Right atrium auricular region (tissue), 2 donors: ENCODE measurements at places on chromosomes 5 and 9.

DNA sequence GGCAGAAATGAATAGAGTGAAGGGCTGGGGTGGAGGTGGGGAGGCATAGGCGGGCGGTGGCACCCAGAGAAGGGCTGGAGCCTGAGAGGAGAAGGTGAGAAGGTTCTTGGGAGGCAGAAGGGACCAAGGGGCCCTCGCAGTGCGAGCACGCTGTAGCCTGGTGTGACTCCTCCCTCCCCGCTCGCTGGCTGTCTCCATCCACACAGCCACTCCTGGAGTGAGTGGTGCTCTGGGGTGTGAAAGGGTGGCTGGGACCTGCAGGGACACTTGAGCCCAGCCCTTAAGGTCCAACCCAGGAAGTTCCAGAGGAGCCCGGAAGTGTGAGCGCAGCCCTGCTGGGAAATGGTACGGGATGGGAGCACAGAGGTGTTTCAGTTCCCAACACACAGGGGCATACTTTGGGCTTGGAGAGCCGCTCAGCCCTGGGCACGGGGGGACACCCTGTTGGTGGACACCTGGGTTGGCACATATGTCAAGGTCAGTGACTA is 9.3 kb upstream of the SCGB3A1 start:
- no peak for DNase-seq

DNA sequence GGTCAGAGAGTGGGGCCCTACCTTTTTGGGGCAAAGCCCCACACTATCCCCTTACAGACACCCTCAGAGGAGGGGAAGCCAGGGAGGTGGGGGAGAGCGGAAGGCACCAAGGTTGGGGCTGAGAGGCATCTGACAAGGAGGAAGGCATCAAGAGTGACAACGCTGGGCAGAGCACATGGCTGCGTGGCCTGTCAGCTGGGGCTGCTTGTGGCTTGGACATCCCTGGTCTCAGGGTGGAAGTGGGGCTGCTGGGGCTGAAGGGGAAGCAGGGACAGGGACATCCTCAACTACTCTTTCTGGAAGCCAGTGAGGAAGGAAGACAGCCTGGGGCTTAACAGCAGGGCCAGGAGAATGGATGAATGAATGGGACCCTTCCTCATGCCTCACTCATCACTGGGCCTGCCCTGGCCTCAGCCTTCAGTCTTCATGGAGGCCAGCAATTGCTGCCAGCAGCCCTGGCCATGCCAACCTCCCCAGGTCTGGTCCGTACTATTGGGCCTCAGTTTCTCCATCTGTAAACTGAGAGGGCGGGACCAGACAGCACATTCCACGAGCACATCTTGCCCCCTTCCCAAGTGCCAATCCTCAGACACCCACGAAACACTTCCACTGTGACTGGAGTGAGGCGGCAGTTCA is 993 bp upstream of the RALGDS start:
- DNase-seq, result no peak

DNA sequence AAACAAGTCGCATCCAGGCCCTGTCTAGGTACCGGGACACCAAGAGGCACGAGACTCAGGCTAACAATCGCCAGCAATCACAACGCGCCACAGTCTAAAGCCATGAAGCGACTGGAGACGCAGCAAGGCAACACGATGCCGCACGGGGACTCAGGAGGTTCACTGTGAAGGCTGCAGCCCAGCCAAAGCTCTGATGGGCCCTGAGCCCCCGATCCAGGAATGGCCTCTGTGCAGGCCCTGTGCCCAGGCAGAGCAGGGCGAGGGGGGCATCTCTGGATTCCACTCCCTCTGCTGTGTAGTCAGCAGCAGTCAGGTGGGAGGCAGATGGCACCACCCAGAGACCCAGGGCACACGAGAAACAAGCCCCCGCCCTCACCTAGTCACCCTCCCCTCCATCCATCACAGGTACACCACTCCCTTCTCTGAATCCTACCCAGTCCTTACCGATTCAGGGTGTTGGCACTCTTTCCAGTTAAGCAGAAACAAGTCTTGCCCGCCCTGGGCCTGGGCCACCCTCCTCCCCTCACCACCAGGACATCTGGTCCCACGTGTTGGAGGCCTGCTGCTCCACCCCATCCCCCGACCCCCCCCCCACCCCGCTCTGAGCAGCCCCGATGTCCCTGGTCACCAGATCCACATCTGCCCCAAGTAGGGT is 1.1 kb downstream of the RALGDS start:
- DNase-seq, result no peak

- no peak for DNase-seq
Measured at GRCh38 chr9:111730937-111731567, 63.7 kb downstream of the SHOC1 start.

- DNase-seq, result peak; percentile 84
Measured at GRCh38 chr5:142280066-142281007, 44.5 kb downstream of the SPRY4 start.

DNA sequence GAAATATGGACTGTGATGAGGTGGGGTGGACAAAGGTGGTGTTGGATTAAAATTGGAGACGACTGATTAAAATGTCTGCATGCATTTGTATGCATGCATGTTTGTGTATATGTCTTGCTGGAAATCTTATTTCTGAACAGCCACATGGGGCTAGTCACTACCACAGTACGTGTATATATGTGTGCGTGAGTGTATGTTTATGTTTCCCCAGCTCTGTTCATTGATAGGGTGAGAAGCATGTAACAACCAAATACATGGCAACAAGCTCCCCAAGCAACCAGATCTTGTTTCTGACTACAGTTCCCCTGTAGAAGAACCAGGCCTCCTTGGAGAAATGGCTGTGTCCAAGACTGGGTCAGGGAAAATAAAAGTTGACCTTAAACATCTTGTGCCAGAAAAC is 139.7 kb downstream of the GNA14 start:
- DNase-seq, result no peak

GRCh38 chr9:95845751-95846150 is 29.7 kb upstream of the ERCC6L2 start:
- no peak for DNase-seq

- no peak for DNase-seq
Measured at GRCh38 chr9:71072587-71072986, 48.8 kb downstream of the TRPM3 start.

DNA sequence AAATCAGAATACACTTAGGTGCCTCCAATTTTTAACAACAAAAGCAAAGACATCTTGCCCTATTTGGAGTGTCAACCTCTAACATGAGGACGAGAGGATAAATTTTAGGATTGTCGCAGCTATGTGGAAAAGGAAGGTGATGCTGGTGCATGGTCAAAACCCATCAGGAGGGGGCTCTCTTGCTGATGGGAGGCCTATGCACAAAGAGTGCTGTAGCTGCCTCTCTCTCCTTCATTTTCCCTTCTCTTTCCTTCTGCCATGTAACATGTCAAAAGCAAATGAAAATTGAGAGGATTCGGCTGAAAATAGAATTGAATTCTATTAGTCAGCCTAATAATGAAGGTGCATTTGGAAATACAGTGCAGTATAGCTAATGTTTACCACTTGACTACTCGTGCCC is 578.7 kb upstream of the ZNF462 start:
- no peak for DNase-seq

DNA sequence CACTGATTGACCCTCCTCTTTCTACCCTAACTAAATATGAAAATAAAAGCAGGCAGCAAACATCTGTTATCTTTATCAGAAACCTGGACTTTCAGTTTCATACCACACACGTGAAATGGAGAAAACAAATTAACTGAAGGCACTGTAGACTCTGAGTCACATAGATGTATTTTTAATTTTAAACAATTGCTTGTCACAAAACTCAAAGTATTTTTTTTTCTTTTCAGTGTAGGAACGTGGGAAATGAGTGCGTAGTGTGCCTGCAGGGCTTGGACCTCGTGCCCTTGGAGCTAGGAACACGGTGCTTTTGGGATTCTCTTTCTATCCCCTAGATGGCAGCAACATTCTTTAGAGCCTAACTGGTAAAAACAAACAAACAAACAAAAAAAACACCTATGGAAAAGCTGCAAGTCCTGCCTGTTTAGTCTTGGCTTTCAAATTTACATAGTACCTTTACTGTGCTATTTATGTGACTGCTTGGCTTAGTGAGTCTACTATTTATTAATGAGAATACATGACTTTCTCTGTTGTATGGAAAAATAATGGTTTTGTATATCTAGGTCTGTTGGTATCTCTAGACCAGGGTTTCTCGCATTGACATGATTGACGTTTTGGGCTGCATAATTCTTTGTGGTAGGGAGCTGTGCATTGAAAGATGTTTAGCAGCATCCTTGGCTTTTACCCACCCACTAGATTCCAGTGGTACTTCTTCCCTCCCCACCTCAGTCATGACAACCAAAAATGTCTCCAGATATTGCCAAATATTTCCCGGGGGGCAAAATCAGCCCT is 16.8 kb upstream of the ACTBL2 start:
- no peak for DNase-seq

DNA sequence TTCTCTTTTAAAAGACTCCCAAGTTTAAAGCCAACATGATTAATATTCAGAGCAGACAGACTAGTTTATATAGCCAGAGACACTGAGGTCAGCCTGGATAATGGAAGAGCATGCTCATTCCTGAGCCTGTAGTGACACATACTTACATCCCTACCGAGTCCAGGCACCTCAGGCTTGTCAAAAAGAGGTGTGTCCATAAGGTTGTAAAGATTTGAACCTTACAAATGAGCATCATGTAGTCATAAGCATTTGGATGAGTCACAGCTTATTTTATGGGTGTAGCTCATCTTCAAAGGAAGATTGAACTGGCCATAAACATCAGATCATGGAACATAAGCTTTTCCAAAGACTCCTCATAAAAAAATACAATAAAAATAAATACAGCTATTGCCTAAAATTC is 333.5 kb downstream of the EFNA5 start:
- no peak for DNase-seq

- DNase-seq, result no peak
Measured at GRCh38 chr5:16819522-16820167, 116.4 kb downstream of the MYO10 start.

DNA sequence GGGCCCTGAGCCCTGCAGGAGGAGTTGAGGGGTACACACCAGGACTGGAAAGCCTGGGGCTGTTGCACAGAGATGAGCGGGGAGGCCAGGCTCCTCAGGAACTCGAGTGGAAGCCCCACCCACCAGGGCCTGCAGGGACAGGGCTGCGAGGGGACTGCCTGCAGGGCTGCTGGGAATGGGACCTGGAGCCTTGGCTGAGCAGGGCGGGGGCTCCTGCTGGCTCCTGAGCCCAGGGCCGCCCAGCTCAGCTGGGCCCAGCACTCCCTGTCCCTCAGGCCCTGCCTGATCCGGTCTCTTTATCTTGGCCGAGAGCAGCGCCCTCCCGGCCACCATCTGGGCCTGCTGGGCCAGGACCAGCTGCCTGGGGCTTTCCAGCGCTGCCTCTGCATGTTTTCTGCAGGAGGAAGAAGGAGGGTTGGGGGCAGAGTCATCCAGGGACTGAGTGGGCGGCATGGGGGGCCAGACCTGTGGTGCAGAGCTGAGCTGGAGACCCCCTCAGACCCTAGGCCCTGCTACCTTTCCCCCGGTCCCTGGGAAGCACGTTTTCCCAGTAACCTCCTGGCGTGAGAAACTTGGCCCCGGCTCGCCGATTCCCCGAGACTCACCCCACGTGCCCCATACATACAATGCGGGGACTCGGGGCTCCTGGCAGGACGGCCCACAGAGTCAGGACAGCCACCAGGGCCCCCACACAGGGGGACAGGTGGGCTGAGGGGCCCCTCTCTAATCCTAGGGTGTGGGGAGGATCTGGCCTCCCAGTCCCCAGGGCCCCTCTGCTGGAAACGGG is 9.4 kb downstream of the LCN12 start:
- no peak for DNase-seq

- DNase-seq, result peak; percentile 85
Measured at GRCh38 chr5:54718656-54719055, 201.1 kb downstream of the SNX18 start.

DNA sequence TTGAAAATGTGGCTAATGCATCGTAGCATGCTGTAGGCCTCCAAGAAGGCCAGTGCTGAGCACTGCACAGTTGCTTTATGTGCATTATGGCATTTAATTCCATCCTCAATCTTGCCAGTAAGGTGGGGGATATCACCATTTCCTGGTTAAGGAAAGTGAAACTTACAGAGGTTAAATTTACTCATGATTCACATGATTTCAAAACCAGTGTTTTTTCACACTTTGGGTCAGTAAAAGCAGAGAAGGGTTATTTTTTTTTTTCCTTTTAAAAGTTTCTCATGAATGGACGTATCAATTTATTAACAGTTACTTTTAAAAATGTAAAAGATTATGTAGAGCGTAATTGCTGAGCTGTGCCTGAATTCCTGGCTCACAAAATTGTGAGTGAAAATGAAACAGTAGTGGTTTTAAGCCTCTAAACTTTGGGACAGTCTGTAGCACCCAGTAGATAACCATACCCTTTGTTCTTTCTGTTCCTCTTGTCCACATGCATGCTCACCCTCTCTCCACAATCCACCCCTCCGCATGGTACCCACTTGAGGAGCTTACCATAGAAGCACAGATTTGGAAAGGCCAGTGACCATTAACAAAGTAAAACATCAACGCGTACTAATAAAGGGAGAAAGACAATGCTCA is 21.2 kb downstream of the MAST4 start:
- no peak for DNase-seq

DNA sequence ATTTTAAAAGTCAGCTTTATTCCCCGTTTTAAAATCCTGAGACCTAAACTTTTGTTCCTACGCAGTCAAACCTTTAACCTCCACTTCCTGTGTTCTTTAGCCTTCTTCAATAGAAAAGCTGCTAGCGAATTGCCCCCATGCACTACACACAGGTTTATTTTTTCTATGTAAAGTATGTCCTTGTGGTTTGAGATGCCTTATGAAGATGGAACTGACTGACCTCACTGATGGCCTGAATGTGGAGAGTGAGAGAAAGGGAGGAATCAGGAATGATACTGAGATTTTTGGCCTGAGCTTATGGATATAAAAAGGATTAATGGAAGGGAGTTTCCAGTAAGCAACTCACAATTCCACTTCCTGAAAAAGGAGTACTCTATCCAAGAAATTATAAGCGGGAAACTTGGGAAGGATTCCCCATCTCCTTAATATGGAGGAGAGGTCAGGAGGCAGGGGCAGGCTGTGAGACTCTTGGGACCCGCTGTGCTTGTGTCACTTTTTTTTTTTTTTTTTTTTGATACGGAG is 89.5 kb downstream of the UGCG start:
- no peak for DNase-seq

DNA sequence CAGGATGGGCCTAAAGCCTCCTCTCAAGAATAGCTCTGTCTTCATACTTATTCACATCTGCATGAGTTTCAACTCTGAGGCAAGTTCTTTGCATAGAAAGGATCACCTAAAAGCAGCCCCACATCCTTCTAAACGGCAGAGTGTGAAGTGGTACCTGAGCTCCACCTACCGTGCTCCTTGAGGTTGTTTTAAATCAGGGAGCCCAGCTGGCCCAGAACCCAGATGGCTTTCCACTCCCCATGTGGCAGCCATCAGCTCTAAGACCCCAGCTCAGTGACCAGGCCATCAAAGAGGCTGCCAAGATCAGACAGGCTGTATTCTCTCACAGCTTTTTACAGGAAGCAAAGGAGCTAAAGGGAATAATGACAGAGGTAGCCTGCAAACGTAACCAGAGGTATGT is 299.3 kb downstream of the RASEF start:
- no peak for DNase-seq
